ENCODE measurements at places on chromosomes 4 and X.

DNA sequence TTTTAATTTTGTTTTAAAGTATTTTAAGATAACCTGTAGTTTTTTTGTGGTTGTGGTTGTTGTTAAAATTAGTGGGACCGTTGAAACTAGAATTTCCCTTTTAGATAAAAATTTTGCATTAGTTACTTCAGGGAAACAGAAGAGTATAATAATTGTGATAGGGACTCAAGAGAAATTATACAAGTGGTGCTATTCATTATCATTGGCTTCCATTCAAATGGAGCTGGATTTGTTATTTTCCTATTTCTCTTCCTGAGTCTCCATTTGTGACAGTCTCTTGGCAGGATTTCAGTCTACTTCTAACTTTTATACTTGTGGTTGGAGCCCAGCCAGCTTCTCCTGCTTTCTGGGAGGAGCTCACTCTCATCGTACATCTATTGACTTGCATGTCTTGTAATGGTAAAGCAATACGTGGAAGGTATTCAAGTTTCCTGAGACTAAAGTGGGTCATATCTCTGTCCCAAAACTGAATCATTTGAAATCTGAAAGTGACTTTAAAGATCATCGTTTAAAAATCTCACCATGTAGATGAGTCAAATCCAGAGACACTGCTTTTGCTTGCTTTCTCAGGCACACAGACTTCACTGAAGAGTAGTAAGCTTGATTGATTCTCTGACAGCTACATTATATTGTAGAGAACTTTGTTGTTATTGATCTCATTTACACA lies 155.8 kb downstream of the RPA4 start:
- no peak for DNase-seq

GRCh38 chr4:42607011-42607726 lies 49.7 kb downstream of the ATP8A1 start:
- no peak for DNase-seq

DNA sequence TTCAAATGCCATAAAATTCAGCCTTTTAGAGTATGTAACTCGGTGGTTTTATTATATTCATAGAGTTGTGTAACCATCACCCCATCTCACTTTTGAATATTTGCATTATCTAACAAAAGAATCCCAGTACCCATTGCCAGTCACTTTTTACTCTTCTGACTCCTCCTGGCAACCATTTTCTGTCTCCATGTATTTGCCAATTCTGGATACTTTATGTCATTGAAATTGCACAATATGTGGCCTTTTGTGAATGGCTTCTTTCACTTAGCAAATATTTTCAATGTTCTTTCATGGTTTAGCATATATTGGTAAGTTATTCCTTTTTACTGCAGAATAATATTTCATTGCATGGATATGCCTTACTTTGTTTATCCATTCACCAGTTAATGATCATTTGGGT lies 79.9 kb downstream of the SLIT2 start:
- no peak for DNase-seq

DNA sequence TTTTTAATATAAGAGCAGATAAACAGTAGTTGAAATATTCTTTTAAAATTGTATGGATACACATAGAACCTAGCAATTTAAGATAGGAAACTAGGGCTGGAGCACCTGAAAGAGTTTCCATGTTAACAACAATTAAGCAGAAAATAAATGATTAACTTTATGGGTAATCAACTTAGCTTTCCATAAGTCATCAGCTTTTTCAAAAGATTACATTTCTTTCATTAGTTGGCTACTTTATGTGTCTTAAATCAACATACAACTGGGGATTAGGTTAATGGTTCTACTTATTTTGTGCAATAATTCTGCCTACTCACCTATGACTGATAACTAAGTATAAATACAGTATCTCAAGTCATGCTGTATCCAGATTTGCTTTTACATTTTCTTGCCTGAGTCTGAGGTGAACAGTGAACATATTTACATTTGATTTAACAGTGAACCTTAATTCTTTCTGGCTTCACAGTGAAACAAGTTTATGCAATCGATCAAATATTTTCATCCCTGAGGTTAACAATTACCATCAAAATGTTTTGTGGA lies at the start of gene ANXA10:
Gene ANXA10, plus strand, starts transcription at position 362 of the 537 bp plus-strand sequence. Its CDS starts 164 bp downstream, at position 526.
- DNase-seq = no peak

- peak; percentile 25 for DNase-seq
Observed at GRCh38 chrX:66638591-66639500, at the start of gene EDA2R. EDA2R (minus strand) TSS chrX:66639078; CDS start chrX:66616020, 23,058 bp downstream.

- no peak for DNase-seq
Observed at GRCh38 chr4:140703463-140703862, 52.7 kb downstream of the TBC1D9 start.

GRCh38 chr4:252065-252601 lies 53.1 kb downstream of the ZNF732 start:
- DNase-seq = no peak

GRCh38 chr4:168696826-168697225 lies 200.0 kb downstream of the PALLD start:
- no peak for DNase-seq

GRCh38 chr4:149741186-149741831 lies 74.3 kb downstream of the IQCM start:
- DNase-seq = no peak

DNA sequence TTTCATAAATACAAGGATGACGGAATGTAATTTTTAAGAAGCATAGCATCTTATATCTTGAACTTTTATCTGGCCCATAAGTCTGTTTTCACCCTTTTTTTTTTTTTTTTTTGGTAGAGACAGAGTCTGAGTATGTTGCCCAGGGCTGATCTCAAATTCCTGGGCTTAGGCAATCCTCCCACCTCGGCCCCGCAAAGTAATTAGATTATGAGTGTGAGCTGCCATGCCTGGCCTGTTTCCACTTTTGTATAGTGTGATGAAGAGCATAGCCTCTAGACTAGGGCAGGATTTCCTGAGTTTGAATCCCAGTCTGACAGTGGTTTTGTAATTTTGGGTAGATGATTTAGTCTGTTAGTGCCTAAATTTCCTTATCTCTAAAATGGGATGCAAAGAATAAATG lies 11.0 kb downstream of the STIM2 start:
- no peak for DNase-seq

- peak; percentile 57 for DNase-seq
Observed at GRCh38 chrX:133985164-133985966, at the start of gene GPC3. GPC3 (minus strand) TSS chrX:133985594.

GRCh38 chr4:104750008-104750407 lies 255.3 kb upstream of the CXXC4 start:
- DNase-seq = no peak

DNA sequence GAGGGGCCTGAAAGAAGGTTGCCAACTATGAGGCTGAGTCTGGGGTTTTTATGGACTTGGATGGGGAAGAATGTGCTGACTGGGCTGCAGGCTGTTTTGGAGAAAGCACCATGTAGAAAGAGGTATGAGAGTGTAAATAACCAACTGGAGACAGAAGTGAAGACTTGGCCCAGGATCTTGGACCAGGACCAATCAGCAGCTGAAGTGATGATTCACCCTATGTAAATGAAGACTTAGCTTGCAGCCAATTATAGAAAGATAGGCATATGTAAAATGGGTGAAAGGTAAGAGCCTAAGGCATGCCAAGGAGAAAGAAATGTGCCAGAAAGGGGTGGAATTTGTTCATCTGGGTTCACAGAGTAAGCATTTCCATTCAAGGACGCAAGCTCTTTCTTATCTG lies 856.7 kb upstream of the PRKX start:
- DNase-seq = no peak

DNA sequence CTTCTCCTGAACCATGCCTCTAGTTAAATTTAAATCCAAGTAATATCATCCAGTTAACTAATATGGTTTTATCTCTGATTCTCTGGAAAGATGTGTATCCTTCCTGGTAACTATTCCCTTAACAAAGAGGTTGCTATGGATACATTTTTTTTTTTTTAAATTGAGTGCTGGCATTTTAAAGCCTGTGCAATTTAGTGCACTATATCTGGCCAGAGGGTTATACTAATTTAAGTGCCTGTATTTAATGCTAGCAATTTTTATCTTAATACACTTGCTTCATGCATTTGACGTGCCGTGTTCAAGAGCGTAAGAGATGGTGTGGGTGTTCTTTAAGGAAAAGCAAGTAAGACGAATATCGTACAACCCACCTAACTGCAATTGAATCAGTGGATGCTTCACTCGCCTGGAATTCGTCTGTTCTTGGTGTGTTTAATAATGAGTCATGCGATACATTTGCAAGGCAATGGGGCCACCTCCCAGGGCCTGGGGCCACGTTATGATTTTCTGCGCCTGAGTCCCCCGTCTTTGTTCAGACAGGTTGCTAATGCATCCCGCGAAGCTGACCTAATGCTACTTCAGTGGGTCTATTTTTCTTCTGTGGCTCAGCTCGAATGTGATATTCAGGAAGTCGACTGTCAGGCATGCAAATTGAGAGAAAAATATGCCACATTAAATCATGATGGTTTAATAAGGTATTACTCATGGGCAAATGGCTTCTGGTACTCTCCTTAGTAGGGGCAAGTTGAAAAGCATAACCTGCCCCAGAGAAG lies 14.2 kb upstream of the MID1 start:
- DNase-seq = no peak
